Activated CD4-positive, alpha-beta T cell treated with anti-CD3 and anti-CD28 coated beads, Interleukin-2, amount 10 ng/mL, durations not matched to agents 7 days and 5 days (primary cell): ENCODE measurements at places on chromosomes 7 and 10.
A peak's percentile ranks its signal among the peaks of the same experiment; 100 is the strongest.

- H3K36me3 ChIP-seq, result no peaks in the 10 kb centered on the region
- H3K27me3 ChIP-seq, result peaks cover 4% of the 10 kb centered on the region
- no peak for DNase-seq
- H3K4me1 ChIP-seq, result no peaks in the 10 kb centered on the region
Observed at GRCh38 chr10:77531441-77532001, 106.1 kb downstream of the KCNMA1 start.

GRCh38 chr7:112286250-112287086, 80.0 kb downstream of the ZNF277 start:
- H3K27ac ChIP-seq, result no peak overlapping the region
- no peak for DNase-seq
- H3K4me1 ChIP-seq, result peaks cover 9% of the 10 kb centered on the region
- peaks cover 9% of the 10 kb centered on the region for H3K36me3 ChIP-seq
- H3K4me3 ChIP-seq, result no peak overlapping the region

DNA sequence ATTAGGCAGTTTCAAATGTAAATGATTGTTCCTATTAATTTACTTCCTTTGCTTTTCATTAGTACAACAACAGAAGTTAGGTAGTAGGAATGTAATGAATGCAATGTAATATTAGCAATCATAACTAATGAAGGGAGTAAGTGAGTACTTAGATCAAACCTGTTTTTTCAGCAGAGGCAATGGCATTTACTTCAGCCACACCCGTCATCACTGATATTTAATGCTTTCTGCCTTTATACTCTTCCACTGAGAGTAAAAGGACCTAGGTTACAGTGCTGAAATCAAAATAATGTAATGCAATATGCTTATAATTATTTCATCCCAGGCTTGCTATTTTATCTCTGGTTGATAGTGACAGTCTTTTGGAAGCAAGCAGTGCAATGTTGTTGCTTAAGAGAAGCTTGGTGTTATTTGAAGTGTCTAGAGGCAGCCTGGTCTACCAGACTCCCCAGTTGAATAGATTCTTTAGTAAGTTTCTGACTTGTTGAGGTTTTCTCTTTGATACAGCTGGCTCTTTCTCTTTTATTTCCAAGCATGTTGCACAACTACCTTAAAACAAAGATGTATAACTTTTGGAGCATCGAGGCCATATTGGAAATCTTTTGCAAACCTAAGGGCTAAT, 149.4 kb downstream of the RNLS start:
- H3K4me1 ChIP-seq, result peaks cover 2% of the 10 kb centered on the region
- H3K36me3 ChIP-seq, result no peaks in the 10 kb centered on the region
- H3K27ac ChIP-seq, result no peak overlapping the region
- H3K4me3 ChIP-seq, result no peak overlapping the region
- peaks cover 9% of the 10 kb centered on the region for H3K27me3 ChIP-seq
- no peak for DNase-seq

DNA sequence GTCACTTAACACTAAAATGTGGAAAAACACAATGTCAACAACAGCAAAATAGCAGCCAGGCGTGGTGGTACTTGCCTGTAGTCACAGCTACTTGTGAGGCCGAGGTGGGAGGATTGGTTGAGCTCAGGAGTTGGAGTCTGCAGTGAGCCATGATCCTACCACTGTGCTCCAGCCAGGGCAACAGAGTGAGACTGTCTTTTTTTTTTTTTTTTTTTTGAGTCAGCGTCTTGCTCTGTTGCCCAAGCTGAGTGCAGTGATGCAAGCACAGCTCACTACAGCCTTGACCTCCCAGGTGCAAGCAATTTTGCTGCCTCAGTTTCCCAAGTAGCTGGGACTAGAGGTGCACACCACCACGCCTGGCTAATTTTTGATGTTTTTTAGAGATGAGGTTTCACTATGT, 6.1 kb downstream of the KCTD7 start:
- peaks cover 53% of the 10 kb centered on the region for H3K36me3 ChIP-seq
- H3K4me3 ChIP-seq, result no peak overlapping the region
- H3K4me1 ChIP-seq, result peaks cover 46% of the 10 kb centered on the region
- no peak overlapping the region for H3K27ac ChIP-seq
- no peaks in the 10 kb centered on the region for H3K27me3 ChIP-seq

DNA sequence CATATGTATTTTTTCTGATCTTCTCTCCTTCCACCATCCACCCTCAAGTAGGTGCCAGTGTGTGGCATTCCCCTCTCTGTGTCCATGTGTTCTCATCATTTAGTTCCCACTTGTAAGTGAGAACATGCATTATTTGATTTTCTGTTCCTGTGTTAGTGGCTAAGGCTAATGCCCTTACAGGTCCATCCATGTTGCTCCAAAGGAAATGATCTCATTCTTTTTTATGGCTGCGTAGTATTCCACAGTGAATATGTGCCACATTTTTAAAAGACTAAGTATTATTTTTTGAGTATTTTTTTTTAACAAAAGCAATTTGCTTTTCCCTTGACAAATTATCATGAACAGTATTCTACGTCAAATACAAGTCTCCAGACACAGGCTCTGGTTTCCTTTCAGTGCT, 86.4 kb upstream of the ZNF746 start:
- DNase-seq, result no peak
- peaks cover 86% of the 10 kb centered on the region for H3K36me3 ChIP-seq
- no peaks in the 10 kb centered on the region for H3K27me3 ChIP-seq
- peaks cover 28% of the 10 kb centered on the region for H3K4me1 ChIP-seq

DNA sequence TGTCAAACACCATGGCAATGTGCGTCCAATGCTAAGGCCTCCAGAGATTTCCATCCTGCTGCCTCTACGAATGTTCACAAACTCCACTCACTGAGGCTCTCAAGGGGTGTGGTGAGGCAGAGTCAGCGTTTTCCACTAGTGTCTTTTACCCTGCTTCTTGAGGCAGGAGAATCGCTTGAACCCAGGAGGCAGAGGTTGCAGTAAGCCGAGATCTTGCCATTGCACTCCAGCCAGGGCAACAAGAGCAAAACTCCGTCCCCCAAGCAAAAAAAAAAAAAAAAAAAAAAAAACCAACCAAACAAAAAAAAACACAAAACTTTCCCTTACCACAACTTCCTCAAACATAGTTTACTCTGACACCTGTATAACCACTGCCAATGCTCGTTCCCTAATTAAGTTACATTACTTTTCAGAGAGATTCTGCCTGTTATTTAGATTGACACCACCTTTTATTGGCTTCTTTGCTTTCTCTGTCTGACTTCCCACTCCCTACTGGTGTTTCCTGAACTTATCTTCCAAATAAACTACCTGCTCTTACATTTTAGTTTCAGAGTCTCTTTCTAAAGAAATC, 102.1 kb upstream of the ZNF746 start:
- peaks cover 55% of the 10 kb centered on the region for H3K4me1 ChIP-seq
- peak overlapping the region; percentile 56 for H3K4me3 ChIP-seq
- no peaks in the 10 kb centered on the region for H3K27me3 ChIP-seq
- peak overlapping the region; percentile 91 for H3K27ac ChIP-seq

DNA sequence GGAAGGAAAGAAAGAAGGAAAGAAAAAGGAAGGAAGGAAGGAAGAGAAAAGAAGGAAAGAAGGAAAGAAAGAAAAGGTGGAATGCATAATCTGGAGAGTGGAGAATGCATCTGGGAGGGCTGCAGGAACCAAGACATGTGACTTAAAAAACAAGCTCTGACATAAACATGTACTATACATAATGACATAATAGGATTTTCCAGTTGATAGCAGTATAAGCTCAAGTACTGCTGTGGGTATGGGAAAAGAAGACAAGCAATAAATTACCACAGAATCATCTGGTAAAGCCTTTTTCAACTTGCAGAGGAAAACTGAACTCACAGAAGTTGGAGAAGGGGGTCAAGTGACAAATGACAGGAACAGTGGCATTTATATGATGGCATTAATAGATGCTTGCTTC, 345.9 kb downstream of the PLXDC2 start:
- no peak overlapping the region for H3K27ac ChIP-seq

DNA sequence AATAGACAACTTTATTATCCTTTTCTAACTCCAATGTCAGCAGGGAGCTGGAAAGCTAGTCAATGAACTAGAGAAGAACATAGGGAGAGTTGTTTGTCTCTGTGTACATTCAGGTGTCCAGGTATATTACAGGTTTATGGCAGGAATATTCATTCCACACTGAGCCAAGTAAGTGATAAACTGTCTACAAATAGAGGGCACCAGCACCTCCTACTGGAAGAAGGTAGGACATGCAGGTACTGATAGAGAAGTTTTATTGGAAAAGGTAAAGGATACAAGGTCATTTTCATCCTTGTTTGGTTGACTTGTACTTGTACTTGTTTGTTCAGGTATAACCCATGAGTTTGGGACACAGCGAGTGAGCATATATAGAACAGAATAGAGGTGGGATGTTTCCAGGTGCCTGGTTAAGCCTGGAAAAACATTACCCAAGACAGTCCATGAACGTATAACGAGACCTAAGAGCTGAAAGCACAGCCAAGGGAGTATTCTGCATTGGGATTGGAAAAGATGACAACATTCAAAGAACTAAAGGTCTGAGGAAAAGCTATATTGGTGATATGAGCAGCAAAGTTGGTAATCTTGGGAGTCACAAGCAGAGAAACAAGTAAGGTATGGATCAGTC, 61.4 kb upstream of the PPP1R3C start:
- H3K36me3 ChIP-seq, result no peaks in the 10 kb centered on the region
- no peak overlapping the region for H3K27ac ChIP-seq
- peaks cover 5% of the 10 kb centered on the region for H3K27me3 ChIP-seq
- H3K4me3 ChIP-seq, result no peak overlapping the region
- peak; percentile 32 for DNase-seq
- H3K4me1 ChIP-seq, result peaks cover 5% of the 10 kb centered on the region

DNA sequence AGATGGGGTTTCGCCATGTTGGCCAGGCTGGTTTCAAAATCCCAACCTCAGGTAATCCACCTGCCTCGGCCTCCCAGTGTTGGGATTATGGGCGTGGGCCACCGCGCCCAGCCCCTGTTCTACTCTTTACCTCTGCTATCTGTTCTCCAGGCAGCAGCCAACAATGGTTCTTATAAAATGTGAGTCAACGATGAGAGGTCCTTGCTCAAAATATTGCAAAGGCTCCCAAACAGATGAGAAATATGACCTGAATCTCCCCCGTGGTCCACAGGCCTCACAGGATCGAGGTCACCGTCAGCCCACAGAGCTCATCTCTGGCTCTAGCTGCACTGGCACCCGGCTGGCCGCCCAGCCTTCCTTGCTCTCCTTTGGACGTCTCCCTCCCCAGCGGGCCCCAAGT, 62.0 kb upstream of the EGFR start:
- H3K4me3 ChIP-seq, result no peak overlapping the region
- no peak overlapping the region for H3K27ac ChIP-seq
- DNase-seq, result no peak
- no peaks in the 10 kb centered on the region for H3K27me3 ChIP-seq
- H3K36me3 ChIP-seq, result no peaks in the 10 kb centered on the region

GRCh38 chr7:81299711-81300110, 380.9 kb upstream of the SEMA3C start:
- DNase-seq, result no peak
- no peaks in the 10 kb centered on the region for H3K27me3 ChIP-seq
- H3K4me1 ChIP-seq, result no peaks in the 10 kb centered on the region
- no peaks in the 10 kb centered on the region for H3K36me3 ChIP-seq

GRCh38 chr10:14904316-14904732, 25.7 kb downstream of the SUV39H2 start:
- H3K4me3 ChIP-seq, result no peak overlapping the region
- H3K36me3 ChIP-seq, result peaks cover 51% of the 10 kb centered on the region
- H3K27me3 ChIP-seq, result no peaks in the 10 kb centered on the region
- no peak overlapping the region for H3K27ac ChIP-seq
- peaks cover 28% of the 10 kb centered on the region for H3K4me1 ChIP-seq

DNA sequence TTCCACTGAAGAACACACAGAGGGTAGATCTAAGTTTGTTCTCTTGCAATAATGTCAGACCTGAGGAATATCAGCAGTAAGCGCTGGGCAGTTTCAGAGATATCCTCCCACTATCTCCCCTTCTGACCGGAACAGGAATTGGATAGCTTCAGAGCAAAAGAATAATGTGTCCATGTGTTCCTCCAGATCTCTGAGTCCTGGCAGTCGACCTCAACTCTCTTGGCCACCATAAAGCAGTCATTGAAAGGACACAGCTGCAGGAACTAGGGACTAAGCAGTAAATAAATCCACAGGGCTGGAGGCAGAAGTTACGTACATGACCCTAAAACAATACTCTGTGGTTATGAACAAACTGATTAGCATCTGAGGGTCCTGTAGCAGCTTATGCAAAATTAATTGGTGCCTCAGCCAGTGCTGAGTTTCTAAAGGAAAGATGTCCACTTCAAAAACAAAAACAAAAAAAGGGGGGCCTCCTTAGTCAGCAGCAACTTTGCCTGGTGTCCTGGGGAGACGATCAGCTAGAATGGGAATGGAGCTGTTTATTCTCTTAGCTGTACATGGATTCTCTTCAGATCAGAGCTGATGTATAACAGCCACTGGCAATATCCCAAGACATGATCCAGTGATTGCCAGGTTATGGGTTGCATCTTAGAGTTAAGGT, 6.4 kb upstream of the PRTFDC1 start:
- H3K27ac ChIP-seq, result no peak overlapping the region
- no peaks in the 10 kb centered on the region for H3K4me1 ChIP-seq
- H3K4me3 ChIP-seq, result no peak overlapping the region
- no peak for DNase-seq

DNA sequence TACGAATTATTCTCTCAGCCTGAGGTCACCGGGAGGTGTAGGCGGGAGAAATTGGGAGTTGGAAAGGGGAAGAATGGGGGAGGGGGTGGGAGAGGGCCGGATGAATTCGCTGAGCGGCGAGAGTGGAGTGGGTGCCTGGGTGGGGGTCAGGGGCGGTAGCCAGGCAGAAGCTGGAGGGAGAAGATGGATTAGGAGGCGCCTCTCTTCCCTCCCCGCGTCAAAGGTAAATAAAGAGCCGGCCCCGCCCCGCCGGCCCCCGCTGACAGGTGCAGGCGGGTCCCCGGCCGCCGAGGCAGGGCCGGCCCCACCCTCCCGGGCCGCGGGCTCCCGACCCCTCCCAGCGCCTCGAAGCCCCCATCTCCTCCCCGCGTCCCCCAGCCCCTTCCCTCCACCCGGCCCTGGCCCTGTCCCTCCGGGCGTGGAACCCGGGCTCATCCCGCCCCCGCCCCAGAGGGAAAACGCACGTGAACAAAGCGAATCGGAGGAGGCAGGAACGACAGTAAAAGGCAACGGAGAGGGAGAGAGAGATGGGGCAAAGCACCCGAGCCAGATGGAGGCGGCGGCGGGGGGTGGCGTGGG, 872 bp downstream of the FAM131B start:
- H3K27me3 ChIP-seq, result peaks cover 66% of the 10 kb centered on the region
- no peak overlapping the region for H3K27ac ChIP-seq
- H3K36me3 ChIP-seq, result no peaks in the 10 kb centered on the region
- H3K4me1 ChIP-seq, result peaks cover 8% of the 10 kb centered on the region

DNA sequence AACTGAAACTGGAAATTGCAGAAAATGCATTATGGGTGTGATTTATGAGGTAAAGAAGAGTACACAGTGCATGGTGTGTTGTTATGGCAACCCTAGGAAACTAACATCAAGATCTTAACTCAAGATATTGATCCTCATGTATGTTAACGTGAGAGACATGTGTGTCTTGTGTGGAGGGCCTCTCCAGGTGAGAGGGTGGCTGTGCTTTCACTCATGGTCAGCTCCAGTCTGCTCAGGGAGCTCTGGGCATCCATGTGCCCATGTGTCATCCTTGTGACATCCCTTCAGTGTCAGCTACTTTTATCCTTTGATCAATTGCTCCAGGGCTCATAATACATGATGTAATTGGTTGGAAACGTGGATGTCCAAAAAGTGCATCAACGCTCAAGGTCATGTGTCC, 24.9 kb upstream of the INSYN2A start:
- H3K27me3 ChIP-seq, result no peaks in the 10 kb centered on the region
- no peaks in the 10 kb centered on the region for H3K4me1 ChIP-seq
- no peak overlapping the region for H3K4me3 ChIP-seq
- no peaks in the 10 kb centered on the region for H3K36me3 ChIP-seq

GRCh38 chr7:55026086-55026790, 7.4 kb downstream of the EGFR start:
- peaks cover 31% of the 10 kb centered on the region for H3K27me3 ChIP-seq
- no peaks in the 10 kb centered on the region for H3K36me3 ChIP-seq
- no peak for DNase-seq
- no peak overlapping the region for H3K27ac ChIP-seq
- H3K4me1 ChIP-seq, result no peaks in the 10 kb centered on the region
- no peak overlapping the region for H3K4me3 ChIP-seq
